Stimulated activated CD4-positive, alpha-beta T cell treated with anti-CD3 and anti-CD28 coated beads, Interleukin-4, amount 100 ng/mL, for 48 hours (primary cell): ENCODE measurements at places on chromosomes 7 and 10.

- no peak for DNase-seq
Measured at GRCh38 chr10:43252166-43252782, 14.6 kb downstream of the RASGEF1A start.

DNA sequence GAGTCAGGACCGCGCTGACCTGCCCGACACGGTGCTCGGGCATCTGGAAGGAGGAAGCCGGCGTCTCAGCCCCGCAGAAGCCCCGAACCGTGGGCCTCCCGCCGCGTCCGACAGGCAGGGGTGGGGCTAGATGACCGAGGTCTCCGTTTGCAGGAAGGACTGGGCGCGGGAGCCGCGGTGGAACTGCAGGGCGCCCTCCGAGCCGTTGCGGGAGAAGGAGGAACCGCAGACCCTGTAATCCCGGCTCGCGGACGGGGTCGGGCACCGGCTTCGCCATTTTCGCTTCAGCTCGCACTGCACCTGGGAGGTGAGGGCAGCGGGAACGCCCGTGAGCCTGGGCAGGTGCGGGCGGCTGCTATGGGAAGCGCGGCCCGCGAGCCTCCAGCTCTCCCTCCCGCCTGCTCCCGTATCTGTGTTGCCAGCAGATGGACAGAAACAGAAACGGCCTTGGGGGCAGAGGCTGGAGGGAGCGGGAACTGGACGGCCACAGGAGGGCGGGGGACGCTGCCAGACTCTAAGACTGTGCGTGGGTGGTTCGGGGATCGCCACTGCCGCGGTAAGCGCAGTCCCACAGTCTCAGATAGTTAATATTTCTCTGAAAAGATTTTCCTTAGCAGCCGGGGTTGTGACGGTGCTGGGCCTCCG is 114.1 kb downstream of the VIPR2 start:
- DNase-seq, result no peak

DNA sequence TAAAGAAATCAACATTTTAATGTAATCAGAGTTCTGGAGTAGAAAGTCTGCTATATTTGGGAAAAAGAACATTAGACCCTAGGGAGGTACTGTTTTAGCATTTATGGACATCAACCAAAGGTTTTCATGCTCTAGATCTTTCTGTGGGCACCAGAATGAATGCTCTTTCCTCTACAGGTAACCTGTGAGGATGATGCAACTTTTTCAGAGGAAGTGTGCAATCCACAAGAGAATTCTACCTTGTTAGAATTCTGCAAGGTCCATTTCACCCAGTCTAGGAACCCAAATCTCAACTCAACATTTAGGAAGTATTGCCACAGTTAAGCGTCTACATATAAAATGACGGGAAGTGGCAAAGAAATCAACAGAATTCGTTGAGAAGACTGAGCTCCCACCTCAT is 139.9 kb upstream of the FAM171A1 start:
- no peak for DNase-seq

- DNase-seq, result no peak
Measured at GRCh38 chr10:92550924-92551323, 23.0 kb downstream of the IDE start.

DNA sequence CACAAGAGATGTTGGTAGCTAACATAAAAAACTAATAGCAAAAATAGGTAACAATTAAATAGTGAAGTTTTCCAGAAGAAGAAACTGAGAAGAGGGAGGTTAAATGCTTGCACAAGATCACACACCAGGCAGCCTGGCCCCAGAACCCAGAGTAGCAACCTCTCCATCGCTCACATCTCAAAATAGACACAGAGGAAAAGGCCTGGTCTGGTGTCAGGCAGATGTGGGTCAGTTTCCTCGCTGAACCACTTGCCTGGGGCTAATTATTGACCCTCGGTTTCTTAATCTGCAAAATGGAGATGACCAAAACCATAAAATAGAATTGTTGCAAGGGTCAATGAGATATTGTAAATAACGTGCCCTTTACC is 44.5 kb upstream of the STK17A start:
- no peak for DNase-seq

GRCh38 chr7:115116773-115117715 is 195.2 kb downstream of the MDFIC start:
- no peak for DNase-seq

- DNase-seq, result no peak
Measured at GRCh38 chr10:71077796-71078453, 134.4 kb upstream of the UNC5B start.

DNA sequence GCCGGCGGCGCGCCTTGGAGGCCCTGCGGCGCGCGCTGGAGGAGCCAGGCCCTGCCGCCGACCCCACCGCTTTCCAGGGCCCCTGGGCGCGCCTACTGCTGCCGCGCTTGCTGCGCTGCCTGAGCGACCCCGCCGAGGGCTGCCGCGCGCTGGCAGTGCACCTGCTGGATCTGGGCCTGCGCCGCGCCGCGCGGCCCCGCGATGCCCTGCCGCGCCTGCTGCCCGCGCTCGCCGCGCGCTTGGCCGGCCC is 280 bp downstream of the DNAAF5 start:
- DNase-seq, result no peak

DNA sequence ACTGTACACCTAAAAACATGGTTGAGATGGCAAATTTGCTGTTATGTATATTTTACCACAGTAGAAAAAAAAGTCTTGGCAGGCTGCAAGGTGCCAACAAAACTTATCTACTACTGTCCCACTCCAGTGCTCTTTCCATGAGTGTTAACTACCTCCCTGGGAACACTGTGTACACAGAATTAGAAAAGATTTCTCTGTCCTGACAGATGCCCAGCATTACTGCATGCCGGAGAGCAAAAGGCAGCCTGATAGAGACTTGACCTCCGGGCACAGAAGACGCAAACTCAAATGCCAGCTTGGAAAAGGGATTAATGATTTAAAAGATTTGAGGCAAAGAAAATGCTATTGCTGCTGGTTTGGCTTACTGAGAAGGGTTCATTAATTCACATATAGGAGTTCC is 228.8 kb downstream of the TMEM178B start:
- DNase-seq, result no peak

- no peak for DNase-seq
Measured at GRCh38 chr10:4698075-4698474, 127.9 kb upstream of the AKR1E2 start.

DNA sequence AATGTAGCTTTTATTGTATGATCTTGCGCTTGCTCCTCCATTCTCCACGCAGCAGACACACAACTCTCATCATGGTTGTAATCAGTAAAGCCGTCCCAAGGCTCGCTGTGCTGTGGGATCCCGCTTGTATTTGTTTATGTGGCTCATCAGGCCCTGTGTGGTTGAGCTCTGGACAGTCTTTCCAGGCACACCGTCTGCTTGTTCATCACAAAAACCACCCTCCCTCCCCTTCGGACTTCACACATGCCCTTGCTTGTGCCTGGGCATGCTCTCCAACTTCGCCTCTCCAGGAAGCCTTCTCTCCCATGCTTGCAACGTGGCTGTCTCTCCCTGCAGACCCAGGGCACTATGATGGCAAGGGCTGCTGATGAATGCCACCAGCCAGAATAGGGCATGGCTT is 62.4 kb downstream of the HK1 start:
- no peak for DNase-seq
